ENCODE measurements at places on chromosomes 1 and 21.

- DNase-seq, result no peak
Measured at GRCh38 chr1:14373081-14373758, 225.3 kb upstream of the KAZN start.

- DNase-seq, result no peak
Measured at GRCh38 chr1:106972074-106972473, 84.4 kb upstream of the PRMT6 start.

DNA sequence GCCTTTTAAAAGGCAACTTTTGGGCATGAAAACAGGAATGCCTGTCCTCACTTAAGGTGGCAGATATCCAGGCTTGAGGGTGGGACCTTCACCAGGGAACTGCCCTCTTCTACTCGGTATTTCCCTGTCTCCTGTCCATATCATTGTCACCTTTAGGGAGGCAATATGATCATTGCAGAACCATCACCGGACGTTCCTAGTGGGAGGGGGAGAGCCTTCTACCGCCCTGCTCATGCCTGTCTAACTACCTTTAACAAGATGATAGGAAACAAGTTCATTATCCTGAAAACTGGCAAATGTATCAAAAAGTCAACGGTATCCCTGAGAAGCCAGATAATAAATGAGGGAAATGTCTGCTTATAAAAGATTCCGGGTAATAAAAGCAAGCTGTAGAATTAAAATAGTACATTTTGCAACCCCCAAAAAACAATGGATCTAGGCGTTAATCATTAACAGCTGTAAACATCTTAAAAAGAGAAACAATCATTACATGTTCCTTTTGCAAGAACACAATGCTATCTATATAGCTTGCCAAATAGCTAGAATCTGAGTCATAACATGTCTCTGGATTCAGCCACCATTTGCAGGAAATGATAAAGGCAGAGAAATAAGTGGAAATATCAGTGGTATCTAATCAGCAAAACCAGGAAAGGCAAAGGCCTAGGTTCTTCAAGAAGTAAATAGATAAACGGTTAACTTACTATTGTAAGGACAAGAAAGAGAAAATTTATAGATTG, 852.9 kb upstream of the ADGRL4 start:
- no peak for DNase-seq

- DNase-seq, result no peak
Measured at GRCh38 chr1:60151311-60151710, 77.7 kb upstream of the C1orf87 start.

DNA sequence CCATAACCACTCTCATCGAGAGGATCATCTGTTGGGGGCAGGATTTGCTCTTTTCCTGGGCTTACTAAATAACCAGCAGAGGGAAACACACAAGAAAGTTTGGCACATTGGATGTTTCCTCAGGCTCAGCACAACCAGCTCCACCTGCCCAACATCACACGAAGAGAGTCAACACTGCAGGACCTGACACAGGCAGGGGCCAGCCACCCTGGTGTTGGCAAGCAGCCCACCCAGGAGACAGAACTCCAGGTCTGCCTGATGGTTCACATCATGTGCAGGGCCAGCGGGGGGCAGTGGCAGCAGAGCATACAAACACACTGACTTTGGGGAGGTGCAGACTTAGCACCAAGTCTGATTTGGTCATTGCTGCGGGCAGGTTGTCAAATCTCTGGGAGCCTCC, 182.3 kb upstream of the GALNT2 start:
- no peak for DNase-seq
